ENCODE measurements at places on chromosomes 16 and 17. TPM values are rescaled to one million over a fixed set of nuclear protein-coding genes. Genes with fewer than 3 reads are reported as not detected.
A peak's percentile ranks its signal among the peaks of the same experiment; 100 is the strongest.

DNA sequence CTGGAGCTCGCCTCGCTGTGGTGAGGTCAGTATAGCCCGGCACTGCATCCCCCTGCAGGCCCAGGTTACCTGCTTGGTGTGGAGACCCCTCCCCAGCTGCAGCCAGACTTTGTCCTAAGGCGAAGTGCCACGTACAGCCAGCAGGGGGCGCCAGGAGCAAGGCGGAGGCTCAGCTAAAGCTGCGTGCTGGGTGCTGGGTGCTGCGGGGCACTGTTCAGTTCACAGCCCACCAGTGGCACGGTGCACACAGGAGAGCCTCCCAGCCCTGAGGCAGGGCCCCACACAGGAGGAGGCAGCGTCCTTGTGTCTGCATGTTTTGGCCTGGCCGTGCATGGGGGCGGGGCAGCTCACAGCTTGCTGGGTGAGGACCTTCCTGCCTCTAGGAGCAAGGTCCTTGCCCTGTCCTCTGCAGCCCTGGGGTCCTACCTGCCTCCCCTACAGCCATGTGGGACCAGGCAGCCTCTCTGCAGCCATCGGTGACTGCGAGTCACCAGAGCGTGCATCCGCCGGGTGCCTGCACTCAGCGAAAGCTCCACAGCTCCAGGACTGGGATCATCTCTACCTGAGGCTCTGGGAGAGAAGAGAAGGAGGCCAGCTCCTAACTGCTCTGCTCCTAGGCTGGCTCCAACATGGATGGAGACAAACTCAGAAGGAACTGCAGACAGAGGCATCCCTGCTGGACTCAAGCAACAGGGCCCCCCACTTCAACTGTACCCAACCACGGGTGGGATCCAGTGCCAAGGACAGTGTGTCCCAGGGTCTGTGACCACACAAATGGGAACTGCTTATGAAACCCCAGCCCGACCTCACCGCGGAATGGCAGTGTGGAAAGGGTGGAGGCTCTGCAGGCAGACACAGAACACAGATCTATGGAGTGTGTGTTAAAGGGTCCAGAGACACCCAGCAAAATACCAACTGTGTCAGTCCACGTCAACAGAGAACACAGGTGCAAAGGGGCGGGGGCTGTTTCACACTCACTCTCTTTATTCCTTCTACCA is 19.0 kb downstream of the SLC7A5 start:
- H3K4me3 ChIP-seq: no peak overlapping the region
- H3K27ac ChIP-seq: peak overlapping the region; percentile 15
- peaks cover 85% of the 10 kb centered on the region for H3K36me3 ChIP-seq
- H3K4me1 ChIP-seq: peaks cover 28% of the 10 kb centered on the region

DNA sequence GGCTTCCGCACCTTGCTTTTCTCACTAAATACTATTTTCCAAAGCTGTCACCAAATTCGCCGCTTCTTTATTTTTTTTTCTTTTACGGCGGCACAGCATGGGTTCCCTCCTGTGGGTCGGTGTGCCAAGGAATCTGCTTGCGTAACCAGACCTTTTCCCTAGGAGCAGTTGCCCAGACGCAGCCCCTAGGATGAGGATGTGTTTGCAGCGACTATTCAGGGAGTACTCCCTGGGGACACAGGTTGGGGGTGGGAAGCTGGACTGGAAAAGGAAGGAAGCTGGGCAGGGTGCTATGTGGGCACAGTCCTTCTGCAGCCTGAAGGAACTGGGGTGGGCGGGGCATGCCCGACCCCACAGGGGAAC is 49.0 kb upstream of the ZCCHC14 start:
- H3K27ac ChIP-seq: no peak overlapping the region
- peaks cover 22% of the 10 kb centered on the region for H3K27me3 ChIP-seq
- DNase-seq: no peak
- no peak overlapping the region for H3K4me3 ChIP-seq

DNA sequence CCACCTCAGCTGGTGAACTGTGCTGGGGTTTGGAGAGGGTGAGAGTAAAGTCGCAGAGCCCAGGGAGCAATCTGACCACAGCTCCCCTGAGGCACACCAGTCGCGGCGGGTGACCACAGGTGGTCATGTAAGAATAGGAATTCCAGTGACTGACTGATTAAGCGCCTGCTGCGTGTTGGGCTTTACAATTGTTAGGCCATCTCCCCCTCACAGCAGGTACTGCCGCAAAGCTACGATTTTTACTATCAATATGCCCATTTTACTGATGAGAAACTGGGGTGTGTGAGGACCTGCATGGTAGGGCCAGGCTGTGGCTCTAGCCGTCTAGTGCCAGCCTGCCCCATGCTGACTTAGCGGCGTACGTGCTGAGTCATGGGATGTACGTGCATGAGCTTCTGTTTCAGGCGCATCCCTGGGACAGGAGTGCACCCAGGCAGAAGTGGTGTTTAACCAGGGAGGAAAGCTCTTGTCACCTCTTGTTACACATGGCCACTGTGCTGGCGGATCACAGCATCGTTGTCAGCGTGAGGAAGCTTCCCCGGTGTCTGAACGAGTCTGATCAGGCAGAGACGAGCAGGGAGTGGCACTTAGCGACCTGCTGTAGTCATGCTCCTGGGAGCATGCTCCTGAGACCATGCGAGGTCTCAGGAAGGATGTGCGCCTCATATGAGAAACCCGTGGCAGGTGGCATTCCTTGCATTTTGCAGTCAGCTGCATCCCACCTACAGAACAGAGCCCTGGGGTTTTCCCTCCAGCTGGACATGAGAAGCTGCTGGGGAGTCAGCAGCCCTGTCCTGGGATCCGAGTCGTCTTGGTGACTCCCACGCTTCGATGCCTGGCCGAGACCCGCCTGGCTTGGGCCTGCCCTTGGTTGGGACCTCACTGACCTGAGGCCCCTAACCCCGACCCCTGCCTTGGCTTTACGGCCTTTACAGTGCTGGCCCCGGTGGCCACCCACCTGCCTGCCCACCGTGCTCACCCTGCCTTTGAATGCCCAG is 163.7 kb upstream of the CHMP6 start:
- peaks cover 44% of the 10 kb centered on the region for H3K4me1 ChIP-seq
- no peak overlapping the region for H3K27ac ChIP-seq
- H3K36me3 ChIP-seq: peaks cover 5% of the 10 kb centered on the region
- H3K27me3 ChIP-seq: no peaks in the 10 kb centered on the region

CBFA2T3 gene
- 19.1 TPM for total RNA-seq

FOXL1 gene
- total RNA-seq: 7.5 TPM

Data from HCT116 (cell line).